ENCODE measurements at places on chromosomes 4 and X. TPM values are rescaled to one million over a fixed set of nuclear protein-coding genes. Genes with fewer than 3 reads are reported as not detected.

The RAB39B gene
- total RNA-seq = not detected

The CDKL2 gene
- not detected for total RNA-seq

DNA sequence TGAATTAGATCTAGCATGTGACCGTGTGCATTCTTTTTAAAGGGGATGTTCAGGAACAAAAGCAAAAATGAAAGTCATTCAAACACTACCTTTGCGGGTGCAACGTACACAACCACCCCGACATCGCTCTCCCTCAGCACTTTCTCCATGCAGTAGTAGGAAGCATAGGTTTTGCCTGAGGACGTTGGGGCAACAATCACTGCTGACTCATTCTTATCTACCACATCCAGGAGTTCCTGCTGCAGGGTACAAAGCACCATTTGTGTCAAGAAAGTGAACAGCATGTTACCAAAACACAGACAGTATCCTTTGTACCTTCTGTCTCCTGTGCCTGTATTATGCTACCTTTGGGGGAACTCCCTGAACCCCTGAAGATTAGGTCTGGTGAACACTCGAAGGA, 58.6 kb downstream of the DDX60L start:
- no peak overlapping the region for H3K27ac ChIP-seq
- H3K4me3 ChIP-seq = no peak overlapping the region
- no peaks in the 10 kb centered on the region for H3K36me3 ChIP-seq
- H3K4me1 ChIP-seq = no peaks in the 10 kb centered on the region

GRCh38 chrX:86806786-86807185, 658.5 kb downstream of the DACH2 start:
- no peaks in the 10 kb centered on the region for H3K36me3 ChIP-seq
- DNase-seq = no peak
- H3K27ac ChIP-seq = no peak overlapping the region
- no peaks in the 10 kb centered on the region for H3K4me1 ChIP-seq
- no peaks in the 10 kb centered on the region for H3K27me3 ChIP-seq

GRCh38 chrX:77694491-77694890, 91.5 kb downstream of the ATRX start:
- no peak overlapping the region for H3K27ac ChIP-seq
- no peaks in the 10 kb centered on the region for H3K4me1 ChIP-seq
- H3K4me3 ChIP-seq = no peak overlapping the region
- no peaks in the 10 kb centered on the region for H3K27me3 ChIP-seq
- H3K36me3 ChIP-seq = no peaks in the 10 kb centered on the region

The SPANXB1 gene
- total RNA-seq = not detected
